ENCODE measurements at places on chromosomes 7 and 10. TPM values are rescaled to one million over a fixed set of nuclear protein-coding genes. Genes with fewer than 3 reads are reported as not detected.

DNA sequence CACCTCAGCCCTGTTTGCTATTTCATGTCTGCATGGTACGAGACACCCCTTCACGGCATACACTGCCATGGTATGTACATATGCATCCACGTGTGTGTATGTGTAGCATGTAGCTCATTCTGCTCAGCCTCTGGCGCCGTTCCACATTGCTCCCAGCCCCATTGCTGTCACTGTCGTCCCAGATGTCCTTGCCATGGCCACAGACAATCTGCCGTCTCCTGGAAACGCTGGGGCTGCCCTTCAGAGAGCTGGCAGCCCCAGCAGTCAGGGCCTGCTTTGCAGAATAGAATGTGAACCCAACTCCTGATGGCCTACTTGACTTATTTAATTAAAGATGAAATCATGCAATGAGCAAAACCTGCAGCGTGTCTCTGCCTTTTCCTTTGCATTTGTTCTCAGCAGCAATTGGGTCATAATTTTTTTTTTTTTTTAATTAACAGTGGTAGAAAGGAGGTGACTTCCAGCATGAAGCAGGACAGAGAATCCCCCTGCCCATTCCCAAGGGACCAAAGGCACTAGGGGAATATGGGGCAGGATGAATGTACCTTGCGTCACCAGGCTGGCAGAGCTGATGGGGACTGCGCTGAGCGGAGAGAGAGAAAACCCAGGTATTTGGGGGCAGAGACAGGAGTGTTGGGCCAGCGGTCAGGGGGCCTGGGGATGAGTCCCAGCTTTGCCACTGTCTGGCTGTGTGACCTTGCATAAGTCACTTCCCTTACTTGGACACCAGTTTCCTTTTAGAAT is 49.2 kb downstream of the CHST3 start:
- H3K4me3 ChIP-seq = no peak overlapping the region
- no peaks in the 10 kb centered on the region for H3K36me3 ChIP-seq
- H3K27ac ChIP-seq = no peak overlapping the region

- H3K27ac ChIP-seq = no peak overlapping the region
- H3K36me3 ChIP-seq = no peaks in the 10 kb centered on the region
- no peaks in the 10 kb centered on the region for H3K27me3 ChIP-seq
These were observed 417.7 kb upstream of the CELF2 start for GRCh38 chr10:10600004-10600403.

- no peak overlapping the region for H3K4me3 ChIP-seq
- no peak for DNase-seq
- no peak overlapping the region for H3K27ac ChIP-seq
- H3K36me3 ChIP-seq = no peaks in the 10 kb centered on the region
- no peaks in the 10 kb centered on the region for H3K27me3 ChIP-seq
These were observed 955.6 kb downstream of the GATA3 start for GRCh38 chr10:9010093-9010492.

DNA sequence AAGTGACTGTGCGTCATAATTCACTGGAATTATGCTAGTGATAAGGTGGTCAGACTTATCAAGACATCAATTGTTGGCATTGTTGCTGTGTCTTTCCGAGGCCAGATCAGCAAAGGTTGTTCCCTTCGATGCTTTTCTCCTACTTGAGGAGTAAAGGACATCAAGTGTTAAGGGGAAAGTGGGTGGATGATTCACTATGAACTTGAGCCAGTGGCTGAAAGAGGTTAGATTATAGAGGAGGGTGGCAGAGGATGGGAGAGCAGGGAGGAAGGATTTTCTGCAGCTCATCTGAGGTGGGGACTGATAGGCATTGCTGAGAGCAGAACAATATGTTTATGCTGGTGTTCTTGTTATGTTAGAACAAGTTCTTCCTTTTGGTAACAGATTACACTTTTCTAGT is 131.4 kb upstream of the AGR3 start:
- no peak overlapping the region for H3K27ac ChIP-seq
- no peaks in the 10 kb centered on the region for H3K27me3 ChIP-seq
- H3K4me3 ChIP-seq = no peak overlapping the region
- no peak for DNase-seq

- H3K4me1 ChIP-seq = no peaks in the 10 kb centered on the region
- H3K27ac ChIP-seq = no peak overlapping the region
- peak; percentile 60 for DNase-seq
- no peaks in the 10 kb centered on the region for H3K27me3 ChIP-seq
- no peaks in the 10 kb centered on the region for H3K36me3 ChIP-seq
These were observed 238.5 kb downstream of the PHF14 start for GRCh38 chr7:11212080-11212711.

DNA sequence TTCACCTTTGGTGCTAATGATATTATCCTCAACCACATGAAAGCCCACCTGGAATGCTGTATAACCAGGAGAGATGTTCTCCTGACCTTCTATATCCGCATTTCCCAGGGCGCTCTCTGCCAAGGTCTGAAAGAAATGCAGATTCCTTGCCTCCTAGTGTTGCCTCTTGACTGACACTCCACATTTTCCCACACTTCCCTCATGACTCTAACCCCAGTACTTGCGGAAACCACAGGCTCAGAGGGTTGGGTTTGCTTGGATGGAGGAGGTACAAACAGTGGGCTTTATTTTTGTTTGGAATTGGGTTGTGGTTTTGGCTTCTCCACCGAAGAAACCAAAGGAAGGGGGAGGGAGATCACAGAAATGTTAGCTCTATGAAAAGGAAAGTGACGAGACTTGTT is 222.9 kb upstream of the CELF2 start:
- no peak for DNase-seq
- H3K4me3 ChIP-seq = no peak overlapping the region
- H3K4me1 ChIP-seq = no peaks in the 10 kb centered on the region
- no peak overlapping the region for H3K27ac ChIP-seq
- H3K27me3 ChIP-seq = no peaks in the 10 kb centered on the region
- no peaks in the 10 kb centered on the region for H3K36me3 ChIP-seq

DNA sequence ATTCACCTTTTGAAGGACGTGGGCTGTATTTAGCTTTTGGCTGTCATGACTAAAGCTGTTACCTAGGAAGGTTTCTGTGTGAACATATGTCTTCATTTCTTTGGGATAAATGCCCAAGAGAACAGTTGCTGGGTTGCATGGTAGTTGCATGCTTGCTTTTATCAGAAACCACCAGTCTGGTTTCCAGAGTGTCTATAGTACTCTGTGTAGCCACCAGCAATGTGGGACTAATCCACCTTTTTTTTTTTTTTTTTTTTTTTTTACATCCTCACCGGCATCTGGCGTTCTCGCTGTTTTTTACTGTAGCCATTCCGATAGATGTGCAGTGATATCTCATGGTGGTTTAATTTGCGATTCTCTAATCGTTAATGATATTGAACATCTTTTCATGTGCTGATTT is 297.8 kb downstream of the SDK1 start:
- no peaks in the 10 kb centered on the region for H3K36me3 ChIP-seq
- no peaks in the 10 kb centered on the region for H3K4me1 ChIP-seq
- H3K27me3 ChIP-seq = no peaks in the 10 kb centered on the region

DNA sequence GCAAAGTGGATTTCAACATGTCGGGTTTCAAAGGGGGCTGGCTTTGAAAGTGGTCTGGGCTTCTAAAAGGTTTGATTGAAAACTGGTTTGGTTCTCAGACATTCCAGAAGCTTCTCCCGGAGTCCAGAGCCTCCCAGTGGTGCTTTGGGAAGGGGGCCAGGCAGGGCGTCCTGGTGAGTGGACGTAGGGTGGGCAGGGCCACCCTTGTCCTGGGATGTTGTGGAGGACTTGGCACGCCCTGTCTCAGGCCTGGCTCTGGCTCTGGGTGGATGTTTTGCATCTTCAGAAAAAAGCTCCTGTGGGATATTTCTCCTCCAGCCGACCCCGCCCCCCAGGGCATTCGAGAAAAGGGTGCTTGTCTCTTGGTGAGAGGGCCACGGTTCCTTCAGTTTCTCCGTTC is 31.2 kb downstream of the GRIFIN start:
- H3K4me3 ChIP-seq = no peak overlapping the region
- H3K27me3 ChIP-seq = no peaks in the 10 kb centered on the region
- no peak overlapping the region for H3K27ac ChIP-seq
- H3K36me3 ChIP-seq = no peaks in the 10 kb centered on the region
- no peaks in the 10 kb centered on the region for H3K4me1 ChIP-seq

DNA sequence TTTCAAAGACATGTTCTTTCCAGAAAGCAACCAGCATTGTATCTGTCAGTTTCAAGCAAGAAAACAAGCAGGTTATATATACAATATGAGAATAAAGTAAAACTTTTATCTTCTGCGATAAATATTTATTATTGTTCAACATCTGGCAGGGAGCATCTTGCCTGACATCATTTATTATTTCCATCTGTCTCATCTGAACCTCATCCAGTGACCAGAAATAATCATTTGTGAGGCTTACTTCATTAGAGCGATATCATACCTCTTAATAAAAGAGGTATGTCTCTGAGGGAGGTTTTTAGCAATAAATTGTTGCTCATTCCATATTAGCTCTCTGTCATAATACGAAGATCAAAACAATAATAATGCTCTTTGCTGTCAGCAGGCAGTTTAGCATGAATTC is 226.1 kb downstream of the CDC14C start:
- no peaks in the 10 kb centered on the region for H3K27me3 ChIP-seq
- no peak overlapping the region for H3K27ac ChIP-seq
- no peaks in the 10 kb centered on the region for H3K4me1 ChIP-seq
- DNase-seq = no peak
- no peak overlapping the region for H3K4me3 ChIP-seq

GRCh38 chr10:88494537-88494936 is 88.6 kb downstream of the RNLS start:
- H3K27me3 ChIP-seq = no peaks in the 10 kb centered on the region
- H3K4me1 ChIP-seq = no peaks in the 10 kb centered on the region
- H3K4me3 ChIP-seq = no peak overlapping the region
- no peak overlapping the region for H3K27ac ChIP-seq
- no peaks in the 10 kb centered on the region for H3K36me3 ChIP-seq

GRCh38 chr10:48627984-48628609 is 23.2 kb upstream of the ARHGAP22 start:
- no peaks in the 10 kb centered on the region for H3K4me1 ChIP-seq
- no peak overlapping the region for H3K27ac ChIP-seq
- no peaks in the 10 kb centered on the region for H3K27me3 ChIP-seq
- no peaks in the 10 kb centered on the region for H3K36me3 ChIP-seq
- DNase-seq = no peak

GRCh38 chr10:31706464-31707092 is 222.1 kb downstream of the ARHGAP12 start:
- H3K4me3 ChIP-seq = no peak overlapping the region
- H3K27me3 ChIP-seq = no peaks in the 10 kb centered on the region
- no peaks in the 10 kb centered on the region for H3K36me3 ChIP-seq
- H3K4me1 ChIP-seq = peaks cover 5% of the 10 kb centered on the region

DNA sequence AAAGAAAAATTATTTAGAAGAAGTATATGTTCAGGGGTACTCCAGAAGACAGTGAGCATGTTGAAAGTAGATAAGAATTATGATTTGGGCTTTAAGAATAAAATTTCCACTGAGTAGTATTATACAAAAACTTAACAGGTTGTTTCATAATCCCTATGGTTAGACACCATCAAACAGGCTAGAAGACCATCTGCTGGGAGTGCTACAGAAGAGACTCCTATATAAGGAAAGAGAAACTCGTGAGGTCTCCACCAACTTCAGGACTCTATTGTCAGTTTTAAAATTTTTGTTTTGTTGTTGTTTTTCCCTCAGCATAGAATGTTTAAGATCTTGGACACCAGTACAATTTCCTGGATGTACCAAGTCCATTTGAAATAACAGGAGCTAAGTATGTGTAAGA is 13.1 kb downstream of the DNAJC1 start:
- no peak for DNase-seq
- no peaks in the 10 kb centered on the region for H3K27me3 ChIP-seq
- no peak overlapping the region for H3K27ac ChIP-seq
- no peaks in the 10 kb centered on the region for H3K36me3 ChIP-seq

GRCh38 chr7:89308535-89308934 is 513.0 kb upstream of the TEX47 start:
- no peaks in the 10 kb centered on the region for H3K4me1 ChIP-seq
- DNase-seq = no peak
- H3K36me3 ChIP-seq = no peaks in the 10 kb centered on the region
- no peak overlapping the region for H3K27ac ChIP-seq
- H3K27me3 ChIP-seq = no peaks in the 10 kb centered on the region

GRCh38 chr10:18202680-18203460 is 62.6 kb downstream of the CACNB2 start:
- no peaks in the 10 kb centered on the region for H3K4me1 ChIP-seq
- no peaks in the 10 kb centered on the region for H3K36me3 ChIP-seq
- DNase-seq = no peak
- H3K27ac ChIP-seq = no peak overlapping the region

DNA sequence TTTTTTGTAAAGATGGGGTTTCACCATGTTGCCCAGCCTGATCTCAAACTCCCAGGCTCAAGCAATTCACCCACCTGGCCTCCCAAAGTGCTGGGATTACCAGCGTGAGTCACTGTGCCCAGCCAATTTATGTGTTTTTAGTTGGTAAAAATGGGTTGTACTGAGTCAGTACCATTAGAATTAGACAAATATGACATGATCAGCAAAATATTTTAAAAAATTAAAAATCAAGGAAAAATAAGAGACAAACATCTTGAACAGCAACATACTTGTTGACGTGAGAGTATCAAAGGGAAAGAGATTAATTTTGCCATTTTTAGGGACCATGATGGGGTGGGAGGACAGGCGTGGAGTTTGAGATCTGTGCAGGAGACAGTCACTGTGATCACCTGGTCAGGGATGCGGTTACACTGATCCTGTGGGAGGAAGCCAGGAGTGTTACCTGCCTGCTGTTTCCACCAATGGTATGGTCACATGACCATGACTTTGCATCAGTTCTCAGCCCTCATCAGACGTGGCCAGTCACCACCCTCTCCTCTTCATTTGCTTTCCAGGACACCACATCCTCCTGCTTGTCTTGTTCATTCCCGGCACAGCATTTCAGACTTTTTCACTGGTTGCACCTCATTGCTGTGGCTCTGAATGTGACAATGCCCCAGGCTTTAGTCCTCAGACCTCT is 29.2 kb upstream of the ENO4 start:
- DNase-seq = no peak
- H3K4me1 ChIP-seq = no peaks in the 10 kb centered on the region
- no peaks in the 10 kb centered on the region for H3K27me3 ChIP-seq
- H3K4me3 ChIP-seq = no peak overlapping the region
- H3K36me3 ChIP-seq = no peaks in the 10 kb centered on the region

OGDHL gene
- 3.2 TPM for total RNA-seq

GPR26 gene
- total RNA-seq = not detected

PIP gene
- not detected for total RNA-seq

CCDC3 gene
- total RNA-seq = 2.1 TPM

RBP3 gene
- total RNA-seq = not detected

HERPUD2 gene
- total RNA-seq = 20.2 TPM

Measured in colonic mucosa (tissue), 4 donors.